Heart left ventricle (tissue), 16 donors: ENCODE measurements at places on chromosomes 12 and 14. TPM values are rescaled to one million over a fixed set of nuclear protein-coding genes. Genes with fewer than 3 reads are reported as not detected.

- DNase-seq, result no peak
These were observed 64.5 kb upstream of the DDX11 start for GRCh38 chr12:31008961-31009840.

DNA sequence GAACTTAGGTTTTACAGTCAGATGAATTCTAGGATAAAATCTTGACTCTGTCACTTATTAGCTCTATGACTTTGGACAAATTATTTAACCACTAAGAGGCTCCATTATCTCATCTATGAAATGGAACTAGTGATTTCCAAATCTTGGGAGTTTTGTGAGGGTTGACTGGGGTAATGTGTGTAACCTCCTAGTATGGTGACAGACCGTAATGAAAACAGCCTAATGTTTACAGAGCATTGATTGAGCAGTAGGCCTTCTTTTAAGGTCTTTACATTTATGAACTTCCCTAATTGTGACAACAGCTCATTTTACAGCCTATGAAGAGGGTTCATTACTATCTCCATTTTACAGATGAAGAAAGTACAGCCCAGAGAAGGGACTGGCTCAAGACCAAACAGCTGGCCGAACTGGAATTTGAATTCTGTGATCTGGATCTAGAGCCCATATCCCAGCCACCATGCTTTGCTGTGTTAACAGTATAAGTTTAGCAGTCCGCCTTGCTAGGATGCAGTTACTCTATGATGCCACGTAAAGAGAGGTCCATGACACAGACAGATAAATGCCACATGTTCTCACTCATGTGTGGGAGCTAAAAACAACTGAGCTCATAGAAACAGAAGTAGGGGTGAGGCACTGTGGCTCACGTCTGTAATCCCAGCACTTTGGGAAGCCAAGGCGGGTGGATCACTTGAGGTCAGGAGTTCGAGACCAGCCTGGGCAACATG lies 9.1 kb upstream of the FBXL14 start:
- DNase-seq, result no peak

Gene ALX1
- total RNA-seq, result not detected

Gene JPH4
- 0.18 TPM for total RNA-seq

GRCh38 chr12:130761537-130762318 lies 45.6 kb upstream of the RIMBP2 start:
- peak; percentile 31 for DNase-seq

DNA sequence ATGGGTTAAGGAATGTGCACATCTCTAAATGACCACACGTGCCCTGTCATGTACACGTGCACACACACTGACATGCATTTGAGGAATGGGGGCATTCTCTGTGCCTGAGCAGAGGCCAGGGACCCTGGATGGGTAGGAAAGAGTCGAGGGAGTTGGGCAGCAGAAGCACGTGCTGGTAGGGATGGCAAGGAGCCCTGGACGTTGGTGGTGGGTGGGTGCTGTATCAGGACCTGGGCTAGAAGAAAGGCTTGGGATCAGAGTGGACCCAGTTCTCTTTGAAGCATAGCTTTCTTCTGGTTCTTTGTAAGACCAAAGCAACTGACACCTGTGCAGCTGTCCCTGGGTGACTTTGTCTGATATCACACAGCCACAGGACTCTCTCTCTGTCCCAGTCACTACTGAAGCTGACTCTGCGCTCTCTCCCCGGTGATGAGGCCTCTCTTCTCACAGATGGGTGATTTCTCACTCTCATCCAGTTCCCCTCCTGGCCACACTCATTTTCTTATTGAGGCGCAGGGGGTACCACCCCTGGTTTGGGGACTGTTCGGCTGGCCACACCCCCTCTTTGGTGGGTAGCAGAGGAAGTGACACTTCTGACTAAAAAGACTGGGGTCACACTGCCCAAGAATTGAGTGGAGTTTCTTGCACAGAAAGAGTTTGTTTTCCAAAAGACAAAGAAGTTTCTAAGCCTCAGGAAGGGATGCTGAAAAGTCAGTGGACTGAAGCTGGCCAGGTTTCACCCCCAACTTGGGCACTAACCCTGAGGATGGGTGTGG lies 171.7 kb upstream of the RTL1 start:
- DNase-seq, result no peak

- DNase-seq, result no peak
These were observed 36.8 kb downstream of the PPTC7 start for GRCh38 chr12:110546339-110546738.

DNA sequence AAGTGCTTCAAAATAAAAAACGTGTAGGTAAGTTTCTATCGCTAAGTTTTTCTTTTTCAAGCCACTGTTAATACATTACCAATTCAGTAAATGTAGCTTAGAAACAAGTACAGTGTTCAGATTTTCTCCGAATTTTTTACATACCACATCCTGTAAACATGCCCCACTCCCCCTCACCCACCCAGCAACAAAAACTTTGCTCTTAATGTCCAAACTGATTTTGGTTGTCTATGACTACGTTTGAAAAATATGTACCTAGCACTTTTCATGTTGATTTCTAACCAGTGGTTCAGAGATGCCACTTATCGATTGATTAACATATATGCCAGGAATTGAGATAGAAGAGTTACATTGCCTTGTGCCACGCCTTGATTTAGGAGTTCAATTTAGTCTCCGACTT lies 663 bp upstream of the LIN7A start:
- DNase-seq, result no peak

Gene SRGAP1
- total RNA-seq, result 2.8 TPM

GRCh38 chr12:16062611-16063010 lies 151.5 kb downstream of the DERA start:
- DNase-seq, result no peak

DNA sequence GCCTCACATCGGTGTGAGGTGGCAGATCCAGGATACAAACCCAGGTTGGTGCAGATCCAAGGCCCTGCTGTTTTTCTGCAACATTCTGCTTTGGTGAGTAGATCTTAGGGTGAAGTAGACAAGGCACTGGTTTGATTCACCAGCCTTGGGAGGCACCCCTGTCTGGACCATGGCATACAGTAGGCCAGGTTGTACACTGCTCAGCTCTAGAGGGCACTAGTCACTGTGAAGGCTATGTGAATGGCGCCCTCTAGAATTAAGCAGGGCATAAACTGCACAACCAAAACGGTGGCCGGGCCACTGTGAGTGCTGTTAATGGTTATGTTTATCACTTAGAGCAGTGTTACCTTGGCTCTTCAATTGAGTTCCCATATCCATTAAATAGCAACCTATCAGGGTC lies 280.6 kb upstream of the PWP1 start:
- DNase-seq, result no peak
